ENCODE measurements at places on chromosomes 2 and 18.

GRCh38 chr2:72146347-72147302 is 1.0 kb downstream of the CYP26B1 start:
- DNase-seq, result no peak

- DNase-seq, result no peak
Measured at GRCh38 chr2:237408335-237409000, 5.5 kb downstream of the COL6A3 start.

GRCh38 chr2:20080839-20081415 is 29.5 kb upstream of the LAPTM4A start:
- no peak for DNase-seq

DNA sequence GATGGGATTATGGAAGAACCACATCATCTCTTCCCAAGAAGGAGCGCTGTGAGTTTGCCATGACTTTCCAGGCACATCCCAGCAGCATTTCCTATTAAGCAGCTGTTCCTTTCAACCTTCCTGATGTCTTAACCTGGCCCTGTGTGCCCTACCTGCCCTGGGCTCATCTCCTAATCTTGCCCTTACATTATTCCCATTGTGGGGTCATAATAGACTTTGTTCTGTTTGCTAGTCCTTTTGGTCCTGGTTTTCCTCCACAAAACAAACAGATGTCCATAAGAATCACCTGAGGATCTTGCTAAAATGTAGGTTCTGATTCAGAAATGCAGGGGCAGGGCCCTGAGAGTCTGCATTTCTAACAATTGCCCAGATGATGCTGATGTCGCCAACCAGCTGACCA is 38.6 kb upstream of the TANK start:
- DNase-seq, result no peak

GRCh38 chr18:38301621-38302020 is 736.0 kb upstream of the CELF4 start:
- no peak for DNase-seq

GRCh38 chr2:231306791-231307393 is 88.6 kb upstream of the B3GNT7 start:
- DNase-seq, result no peak

- DNase-seq, result no peak
Measured at GRCh38 chr2:33023728-33024500, 77.2 kb downstream of the LTBP1 start.

GRCh38 chr2:27003007-27003406 is 29.8 kb upstream of the TMEM214 start:
- DNase-seq, result no peak
